ENCODE measurements at places on chromosomes 2 and 18.

GRCh38 chr2:8078705-8079104 is 603.2 kb upstream of the ID2 start:
- no peak for DNase-seq

- DNase-seq, result no peak
These were observed 266.5 kb downstream of the PTGR3 start for GRCh38 chr18:74942319-74942910.

DNA sequence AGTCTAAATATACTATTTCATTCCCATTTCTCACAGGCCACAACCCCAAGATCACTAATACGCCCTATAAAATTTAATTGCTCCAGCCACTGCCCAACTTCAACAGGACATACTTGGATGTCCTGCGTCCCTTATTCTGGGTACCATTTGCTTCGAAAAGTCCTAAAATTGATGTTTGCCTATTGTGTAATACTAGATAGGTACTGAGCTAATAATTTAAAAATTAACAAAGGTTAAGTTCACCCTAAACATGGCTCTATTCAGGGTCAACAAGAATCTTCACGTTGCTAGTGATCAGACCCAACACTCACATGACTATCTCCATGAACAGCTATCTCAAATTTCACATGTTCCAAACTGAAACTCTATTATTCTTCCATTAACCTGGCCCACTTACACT is 296.4 kb upstream of the RND3 start:
- no peak for DNase-seq

DNA sequence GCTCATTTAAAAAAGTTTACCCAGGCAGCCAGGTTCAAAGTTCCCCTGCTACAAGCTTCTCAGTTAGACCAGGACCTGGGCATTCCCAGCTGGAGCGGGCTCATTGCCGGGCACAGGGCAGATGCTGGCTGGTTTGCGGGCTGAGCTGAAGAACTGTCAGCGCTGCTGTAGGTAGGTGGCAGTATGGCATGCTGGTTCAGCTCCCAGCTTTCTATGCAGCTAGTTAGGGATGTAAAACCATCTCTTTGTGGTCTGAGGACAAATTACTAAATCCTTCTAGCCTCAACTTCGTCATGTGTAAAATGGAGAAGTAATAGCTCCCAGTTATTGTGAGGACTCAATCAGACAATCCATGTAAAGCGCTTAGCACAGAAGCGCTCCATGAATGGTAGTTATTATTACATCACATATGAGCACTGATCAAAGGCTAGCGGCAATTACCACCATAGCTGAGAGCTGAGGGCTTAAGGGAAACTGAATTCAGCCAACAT is 2.4 kb upstream of the LDLRAD4 start:
- DNase-seq, result peak; percentile 42

- DNase-seq, result no peak
These were observed 64.0 kb downstream of the ODC1 start for GRCh38 chr2:10383960-10384734.

- no peak for DNase-seq
These were observed 208.7 kb downstream of the KCNE4 start for GRCh38 chr2:223260681-223261080.

GRCh38 chr18:11072632-11073031 is 76.7 kb downstream of the PIEZO2 start:
- no peak for DNase-seq

DNA sequence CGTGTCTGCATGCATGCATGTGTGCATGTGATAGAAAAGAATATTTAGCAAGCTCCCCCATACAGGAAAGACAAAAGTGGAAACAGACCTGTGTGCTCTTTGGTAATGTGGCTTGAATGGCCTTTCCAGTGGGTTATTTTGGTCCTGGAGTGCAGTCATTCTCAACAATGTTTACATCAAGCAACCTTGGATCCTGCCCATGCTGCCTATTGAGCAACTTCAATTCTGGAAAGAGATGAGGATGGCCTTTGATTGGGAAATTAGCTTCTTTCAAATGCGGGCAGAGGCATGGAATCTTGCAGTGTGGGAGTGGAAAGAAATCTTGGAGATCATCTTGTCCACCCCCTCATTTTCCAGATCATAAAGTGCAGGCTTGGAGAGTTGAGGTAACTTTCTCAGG is 87.2 kb upstream of the SMAD2 start:
- no peak for DNase-seq

- peak; percentile 21 for DNase-seq
These were observed 95.6 kb upstream of the ASAP2 start for GRCh38 chr2:9110893-9111569.

- DNase-seq, result no peak
These were observed 24.1 kb upstream of the RABL2A start for GRCh38 chr2:113602869-113603466.

- no peak for DNase-seq
These were observed 13.6 kb downstream of the ANKRD29 start for GRCh38 chr18:23648940-23649607.

DNA sequence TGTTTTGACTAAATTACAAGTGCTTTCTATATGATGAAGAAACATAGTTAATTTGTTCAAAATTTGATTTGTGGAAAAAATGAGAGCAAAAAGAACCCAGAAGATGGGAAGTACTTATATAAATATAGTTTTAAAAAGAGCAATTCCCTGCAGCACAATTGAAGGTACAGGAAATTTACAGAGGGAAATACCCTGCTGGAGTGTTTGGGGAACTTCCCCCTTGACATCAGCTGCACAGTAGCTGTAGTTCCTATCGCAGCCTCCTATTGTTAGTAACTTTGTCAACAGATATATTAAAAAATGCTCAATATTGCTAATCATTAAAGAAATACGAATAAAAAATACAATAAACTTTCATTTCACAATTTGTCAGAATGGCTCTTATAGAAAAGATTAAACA is 1118.8 kb upstream of the ZEB2 start:
- no peak for DNase-seq

DNA sequence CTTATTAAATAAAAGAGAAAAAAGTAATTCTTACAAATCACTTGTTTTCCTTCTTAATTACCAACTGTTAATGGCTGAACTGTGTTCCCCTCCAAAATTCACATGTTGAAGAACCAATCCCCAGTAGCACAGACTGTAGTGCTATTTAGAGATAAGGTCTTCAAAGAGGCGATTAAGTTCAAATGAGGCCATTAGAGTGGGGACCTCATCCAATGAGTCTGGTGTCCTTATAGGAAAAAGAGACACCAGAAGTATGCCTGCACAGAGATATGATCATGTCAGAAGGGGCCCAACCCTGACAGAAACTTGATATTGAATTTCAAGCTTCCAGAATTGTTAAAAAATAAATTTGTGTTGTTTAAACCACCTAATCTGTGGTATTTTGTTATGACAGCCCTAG is 89.8 kb downstream of the MEMO1 start:
- DNase-seq, result peak; percentile 50

GRCh38 chr2:239558661-239559060 is 157.8 kb upstream of the HDAC4 start:
- no peak for DNase-seq

DNA sequence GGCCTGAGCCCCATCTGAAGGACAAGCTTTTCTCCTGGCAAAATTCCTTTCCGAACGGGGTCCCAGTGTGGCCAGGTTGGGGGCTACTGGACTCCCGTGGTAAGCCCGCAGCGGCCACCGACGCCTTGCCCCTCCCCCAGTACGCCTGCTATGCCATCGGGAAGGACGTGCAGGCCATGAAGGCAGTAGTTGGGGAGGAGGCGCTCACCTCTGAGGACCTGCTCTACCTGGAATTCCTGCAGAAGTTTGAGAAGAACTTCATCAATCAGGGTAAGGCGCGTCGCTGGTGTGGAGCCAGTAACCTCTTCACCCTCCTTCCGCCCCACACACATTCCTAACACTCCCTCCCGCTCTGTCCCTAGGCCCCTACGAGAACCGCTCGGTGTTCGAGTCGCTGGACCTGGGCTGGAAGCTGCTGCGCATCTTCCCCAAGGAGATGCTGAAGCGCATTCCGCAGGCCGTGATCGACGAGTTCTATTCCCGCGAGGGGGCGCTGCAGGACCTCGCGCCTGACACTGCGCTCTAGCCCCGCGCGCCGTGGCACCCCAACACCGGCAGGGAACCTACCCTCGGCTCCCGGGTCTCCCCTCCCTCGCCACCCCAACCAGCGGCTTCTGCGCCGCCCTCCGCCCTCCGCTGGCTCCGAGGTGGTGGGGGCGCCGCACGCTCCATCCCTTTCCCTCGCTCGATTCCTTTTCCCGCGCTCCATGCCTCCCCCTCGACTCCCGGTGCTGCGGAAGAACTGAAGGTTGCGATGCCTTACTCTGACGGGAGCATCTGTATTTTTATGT is 13.6 kb upstream of the ANKRD53 start:
- DNase-seq, result peak; percentile 93

- DNase-seq, result no peak
These were observed 1025.3 kb upstream of the NXPH2 start for GRCh38 chr2:139805441-139805840.

DNA sequence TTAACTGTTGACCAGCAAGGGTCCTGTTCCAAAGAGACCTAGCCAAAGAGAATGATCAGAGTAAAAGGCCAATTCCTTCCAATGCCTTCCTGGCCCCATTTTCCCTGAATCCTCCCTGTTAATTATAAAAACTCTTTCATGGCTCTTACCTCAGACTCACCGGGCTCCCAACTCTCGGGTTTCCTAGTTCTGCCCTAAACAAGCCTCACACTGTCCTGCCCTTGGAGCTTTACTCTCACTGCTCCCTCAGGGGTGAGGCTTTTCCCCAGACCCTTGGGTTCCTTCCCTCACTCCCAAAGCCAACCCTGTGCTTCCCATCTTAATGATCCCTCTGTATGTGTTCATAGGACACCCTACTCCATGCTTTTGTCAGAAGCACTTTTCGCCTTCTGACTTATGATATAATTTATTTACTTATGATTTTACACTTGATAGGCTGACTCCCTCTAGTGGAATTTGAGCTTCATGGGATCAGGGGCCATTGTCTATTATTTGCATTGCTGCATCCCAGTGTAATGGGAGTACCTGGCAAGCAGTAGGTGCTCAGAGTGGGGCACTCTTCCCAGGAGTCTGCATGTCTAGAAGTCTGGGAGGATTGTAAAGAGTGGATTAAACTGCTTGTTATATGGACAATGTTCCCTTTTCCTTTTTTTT is 29.9 kb upstream of the ZNG1B start:
- DNase-seq, result no peak

DNA sequence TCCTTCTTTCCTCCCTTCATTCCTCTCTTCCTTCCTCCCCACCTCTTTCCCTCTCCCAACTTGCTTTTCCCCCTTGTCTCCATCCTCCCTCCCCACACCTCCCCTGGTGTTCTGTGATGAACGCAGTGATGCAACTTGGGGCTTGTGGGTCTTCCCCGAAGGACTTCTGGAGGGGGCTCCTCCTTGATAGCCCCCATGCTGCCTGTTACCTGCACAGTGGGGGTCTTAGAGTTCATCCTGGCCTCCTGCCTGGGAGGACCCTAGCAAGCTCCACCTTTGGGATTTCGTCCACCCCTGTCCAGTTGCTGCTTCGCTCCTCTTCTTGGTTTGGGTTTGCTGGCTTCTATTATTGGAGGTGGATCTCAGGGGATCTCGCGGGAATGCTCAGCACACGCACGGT is 43.7 kb upstream of the AFF3 start:
- no peak for DNase-seq

GRCh38 chr2:44620189-44620990 is 258.6 kb downstream of the CAMKMT start:
- DNase-seq, result no peak

GRCh38 chr18:8942909-8943545 is 159.5 kb upstream of the NDUFV2 start:
- no peak for DNase-seq

- DNase-seq, result no peak
These were observed 182.2 kb downstream of the FIGN start for GRCh38 chr2:163553601-163554000.

DNA sequence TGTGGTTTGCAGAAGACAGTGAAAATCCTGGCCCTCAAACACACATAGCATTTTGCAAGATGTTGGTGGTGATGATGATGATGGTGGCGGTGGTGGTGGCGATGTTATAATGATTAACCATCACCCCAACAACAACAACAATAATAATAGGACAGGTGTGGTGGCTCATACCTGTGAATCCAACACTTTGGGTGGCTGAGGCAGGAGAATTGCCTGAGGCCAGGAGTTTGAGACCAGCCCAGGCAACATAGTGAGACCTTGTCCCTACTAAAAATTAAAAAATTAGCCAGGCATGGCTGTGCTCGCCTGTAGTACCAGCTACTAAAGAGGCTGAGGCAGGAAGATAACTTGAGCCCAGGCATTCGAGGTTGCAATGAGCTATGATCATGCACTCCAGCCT is 3.8 kb downstream of the VIT start:
- no peak for DNase-seq

DNA sequence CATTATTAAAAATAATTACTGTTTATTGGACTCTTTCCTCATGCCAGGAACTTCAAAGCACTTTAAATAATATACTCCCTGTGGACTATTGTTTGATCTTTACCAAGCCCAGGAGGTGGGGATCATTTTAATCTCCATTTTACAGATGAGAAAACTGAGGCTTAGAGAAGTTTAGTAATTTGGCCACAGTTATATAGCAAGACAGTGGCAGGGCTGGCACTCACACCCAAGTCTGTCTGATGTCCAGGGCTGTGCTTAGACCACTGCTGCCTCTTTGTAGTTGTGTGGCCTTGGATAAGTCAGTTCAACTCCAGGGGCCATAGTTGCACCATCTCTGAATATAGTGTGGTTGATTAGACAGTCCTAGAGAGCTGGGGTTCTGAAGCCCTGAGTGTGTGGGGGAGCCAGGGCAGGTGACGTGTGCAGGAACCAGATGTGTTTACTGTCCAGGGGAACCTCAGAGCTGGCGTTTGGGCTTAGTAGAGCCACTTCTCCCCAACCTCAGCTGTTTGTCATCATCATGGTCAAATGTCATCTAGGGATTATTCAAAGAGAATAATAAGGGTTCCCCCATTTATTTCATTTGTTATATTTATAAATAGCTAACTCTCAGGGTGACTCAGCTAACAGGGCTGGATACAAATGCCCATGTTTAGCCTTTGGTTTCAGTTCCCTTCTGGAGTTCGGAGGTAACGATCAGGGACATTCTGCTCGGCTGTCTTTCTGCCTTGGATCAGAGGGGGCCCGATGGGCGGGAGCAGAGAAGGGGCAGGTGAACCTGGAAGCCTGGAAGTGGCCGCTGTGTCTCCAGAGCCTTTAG is 68.0 kb downstream of the BOLA3 start:
- DNase-seq, result peak; percentile 50

GRCh38 chr2:156309167-156309566 is 23.4 kb downstream of the NR4A2 start:
- no peak for DNase-seq

DNA sequence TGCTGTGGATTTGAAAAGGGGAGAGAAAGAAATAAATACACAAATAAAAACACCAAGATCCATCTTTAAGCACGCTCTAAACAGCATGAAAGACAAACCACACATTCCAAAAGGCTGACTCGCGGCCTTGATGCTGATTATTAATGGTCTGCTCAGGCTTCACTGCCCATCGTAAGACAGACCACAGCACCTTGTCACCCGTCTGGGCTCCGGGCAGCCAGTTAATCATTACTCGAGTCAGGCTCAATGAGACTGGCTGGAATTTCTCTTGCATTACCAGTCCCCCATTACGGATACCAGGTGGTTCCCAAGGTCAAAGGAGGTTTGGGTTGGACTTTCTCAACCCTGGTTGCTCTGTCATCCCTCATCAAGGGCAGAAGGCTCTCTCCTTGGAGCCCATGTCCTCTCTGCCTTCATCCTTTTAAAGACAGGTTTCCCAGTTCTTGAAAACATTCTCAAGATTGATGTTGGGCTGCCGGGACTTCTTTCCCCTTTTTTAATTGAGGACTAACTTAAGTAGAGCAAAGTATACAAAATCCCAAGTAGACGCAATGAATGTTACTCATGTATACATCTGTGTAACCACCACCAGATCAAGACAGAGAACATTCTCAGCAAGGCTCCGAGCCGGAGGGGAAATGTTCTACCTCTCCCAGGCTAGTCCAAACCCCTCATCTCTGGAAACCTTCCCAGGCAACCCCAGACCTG is 8.1 kb downstream of the SMAD7 start:
- DNase-seq, result no peak
